ENCODE measurements at places on chromosomes 12 and 14.

GRCh38 chr12:132561427-132562156 lies 48.8 kb downstream of the LRCOL1 start:
- no peak for DNase-seq

GRCh38 chr14:32509632-32510187 lies 180.6 kb downstream of the AKAP6 start:
- DNase-seq, result no peak

- DNase-seq, result no peak
Measured at GRCh38 chr14:49923881-49924280, 31.0 kb downstream of the ARF6 start.

DNA sequence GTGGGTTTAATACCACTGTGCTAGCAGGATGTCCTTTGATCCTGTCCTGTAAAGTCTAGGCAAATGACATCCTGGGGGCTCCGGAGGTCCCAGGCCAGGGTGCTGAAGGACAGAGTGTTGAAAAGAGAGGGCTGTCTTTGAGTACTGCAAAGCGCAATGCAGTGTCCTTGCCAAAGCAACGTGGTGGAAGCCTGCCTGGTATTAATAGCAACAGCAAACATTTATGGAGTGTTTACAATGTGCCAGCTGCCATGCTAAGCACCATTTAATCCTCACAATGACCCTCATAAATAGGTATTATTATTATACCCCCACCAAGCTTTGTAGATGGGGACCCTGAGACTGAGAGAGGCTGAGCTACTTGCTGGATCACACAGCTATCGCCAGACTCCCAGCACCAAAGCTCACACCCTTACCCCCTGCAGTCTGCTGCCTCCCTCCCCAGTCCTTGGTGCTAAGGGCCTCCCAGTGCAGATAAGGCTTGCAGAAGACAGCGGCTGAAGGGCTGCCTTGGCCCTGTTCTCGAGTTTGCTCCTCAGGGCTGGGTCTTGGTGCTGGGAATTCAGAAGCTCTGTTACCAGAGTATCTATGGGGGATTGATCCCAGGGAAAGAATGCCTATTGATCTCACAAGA lies 427.7 kb downstream of the FUT8 start:
- DNase-seq, result no peak

DNA sequence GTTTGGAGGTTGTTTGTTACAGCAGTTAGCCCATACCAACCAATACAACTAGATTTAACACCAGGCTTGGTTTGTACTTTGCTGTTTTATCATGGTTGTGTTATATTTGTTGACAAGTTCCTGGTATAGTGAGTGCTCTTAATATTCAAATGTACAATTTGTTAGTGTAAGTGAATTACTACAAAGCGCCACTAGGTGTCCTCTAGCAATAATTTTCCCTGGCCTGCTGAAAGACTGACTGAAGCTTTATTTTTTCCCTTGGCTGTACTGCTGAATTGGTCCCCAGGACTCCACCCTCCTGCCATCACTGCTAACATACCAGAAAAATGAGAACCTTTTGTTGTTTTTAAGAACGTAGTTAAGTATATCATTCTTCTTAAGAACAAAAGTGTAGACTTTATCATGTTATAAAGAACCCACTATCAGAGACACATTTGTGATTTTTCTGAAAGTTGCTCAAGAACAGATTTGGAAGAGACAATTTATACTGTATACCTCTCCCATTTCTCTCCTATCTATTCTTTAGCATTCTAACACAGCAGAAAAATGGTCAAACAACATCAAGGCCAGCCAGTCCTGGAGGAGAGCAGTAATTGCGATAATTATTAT lies 75.3 kb upstream of the FAR2 start:
- no peak for DNase-seq

DNA sequence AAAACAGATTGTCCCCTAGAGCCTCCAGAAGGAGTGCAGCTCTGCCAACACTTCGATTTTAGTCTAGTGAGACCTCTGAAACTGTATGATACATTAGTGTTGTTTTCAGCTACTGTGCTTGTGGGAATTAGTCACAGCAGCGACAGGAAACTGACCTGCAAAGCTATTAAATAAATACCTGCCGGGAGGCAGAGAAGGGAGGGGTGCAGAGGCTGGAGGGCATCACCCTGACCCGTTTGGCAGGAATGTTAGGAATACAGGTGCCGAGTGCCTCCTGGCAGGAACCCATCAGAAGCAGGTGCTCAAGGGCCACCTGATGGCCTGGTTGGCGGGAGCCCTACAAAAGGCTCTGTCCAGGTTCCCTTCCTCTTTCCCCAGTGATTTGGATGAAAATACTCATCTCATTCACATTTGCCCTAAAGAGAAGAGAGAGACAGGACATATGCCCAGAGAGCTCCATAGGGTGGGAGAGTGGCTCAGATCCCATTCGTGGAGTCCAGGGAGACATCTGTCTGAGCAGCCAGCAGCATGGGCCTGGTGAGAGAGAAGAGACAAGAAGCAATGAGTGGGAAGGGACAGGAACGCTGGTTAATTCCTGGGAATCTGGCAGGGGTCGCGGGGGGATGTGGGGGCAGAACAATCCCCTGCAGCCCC lies 44.6 kb downstream of the C14orf132 start:
- no peak for DNase-seq

GRCh38 chr12:49881415-49882247 lies 22.1 kb downstream of the FAIM2 start:
- DNase-seq, result no peak

DNA sequence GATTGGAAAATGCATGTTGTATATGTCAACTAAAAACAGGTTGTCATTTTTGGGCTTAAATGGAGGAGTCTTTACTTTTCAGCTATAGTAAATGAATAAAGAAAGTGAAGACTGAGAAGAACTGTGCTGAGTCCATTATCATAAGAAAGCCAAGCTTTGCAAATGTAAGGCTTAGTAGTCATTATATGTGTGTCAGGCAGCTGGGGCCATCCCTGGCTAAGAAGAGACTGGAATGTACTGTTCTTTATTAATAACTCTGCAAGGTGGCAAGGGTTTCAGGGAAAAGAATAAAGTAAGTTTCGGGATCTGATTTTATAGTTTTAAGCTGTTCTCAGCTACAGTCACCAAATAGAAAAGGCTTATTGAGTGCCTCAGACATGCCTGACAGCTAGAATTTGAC lies 48.7 kb downstream of the SRGAP1 start:
- no peak for DNase-seq
